ENCODE measurements at places on chromosomes 6 and 20.

GRCh38 chr6:31525932-31526591 lies 2.7 kb upstream of the MCCD1 start:
- no peak for DNase-seq

GRCh38 chr20:37552415-37552814 lies 24.7 kb upstream of the BLCAP start:
- DNase-seq = no peak

GRCh38 chr20:59118855-59119254 lies 44.8 kb upstream of the ZNF831 start:
- no peak for DNase-seq

DNA sequence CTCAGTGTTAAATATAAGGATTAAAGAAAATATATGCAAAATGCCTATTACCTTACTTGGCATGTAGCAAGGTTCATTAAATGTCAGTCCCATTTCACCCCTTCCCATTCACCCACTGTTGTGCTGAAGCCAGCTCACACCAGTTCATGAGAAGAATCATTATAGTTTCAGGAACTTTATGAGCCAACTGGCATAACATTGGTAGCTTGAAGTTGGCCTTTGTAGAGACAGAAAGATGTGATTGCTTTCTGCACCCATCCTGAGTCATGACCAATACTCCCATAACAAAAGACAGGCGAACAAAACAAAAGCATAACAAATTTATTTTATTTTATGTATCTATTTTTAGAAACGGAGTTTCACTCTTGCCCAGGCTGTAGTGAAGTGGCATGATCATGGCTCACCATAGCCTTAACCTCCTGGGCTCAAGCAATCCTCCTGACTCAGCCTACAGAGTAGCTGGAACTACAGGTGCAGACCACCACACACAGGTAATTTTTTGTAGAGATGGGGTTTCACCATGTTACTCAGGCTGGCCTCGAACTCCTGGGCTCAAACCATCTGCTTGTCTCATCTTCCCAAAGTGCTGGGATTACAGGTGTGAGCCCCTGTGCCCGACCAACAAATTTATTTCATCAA lies 17.6 kb upstream of the IER3 start:
- DNase-seq = no peak

GRCh38 chr6:87105823-87106222 lies 10.9 kb upstream of the CGA start:
- DNase-seq = no peak

- no peak for DNase-seq
Observed at GRCh38 chr20:20465252-20465651, 97.3 kb downstream of the INSM1 start.

DNA sequence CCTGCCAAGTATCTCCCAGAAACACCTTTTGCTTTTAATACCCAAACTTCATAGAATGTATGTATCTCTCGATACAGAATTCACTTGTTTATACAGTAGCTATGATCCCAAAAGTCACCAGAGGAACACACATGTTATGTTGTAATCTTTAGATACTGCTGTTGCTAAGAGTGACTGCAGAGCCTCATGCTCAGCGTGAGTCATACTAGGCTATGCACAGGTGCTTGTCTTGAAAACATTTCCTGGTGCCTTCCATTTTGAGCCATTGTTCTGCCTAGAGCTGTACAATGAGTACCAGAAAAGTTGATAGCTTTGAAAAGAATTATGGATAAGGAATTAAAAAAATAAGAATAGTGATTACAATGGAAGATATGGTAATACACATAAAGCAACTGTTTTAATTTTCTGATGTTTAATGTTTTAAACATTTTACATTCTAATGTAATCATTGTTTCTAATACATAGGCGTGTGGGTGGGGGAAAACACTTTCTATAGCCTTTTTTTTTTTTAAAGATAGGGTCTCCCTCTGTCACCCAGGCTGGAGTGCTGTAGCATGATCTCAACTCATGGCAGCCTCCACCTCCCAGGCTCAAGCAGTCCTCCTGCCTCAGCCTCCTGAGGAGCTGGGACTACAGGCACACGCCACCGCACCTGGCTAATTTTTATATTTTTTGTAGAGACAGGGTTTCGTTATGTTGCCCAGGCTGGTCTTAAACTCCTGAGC lies 79.4 kb downstream of the CD24 start:
- no peak for DNase-seq

- DNase-seq = no peak
Observed at GRCh38 chr6:76381612-76382011, 309.1 kb upstream of the IMPG1 start.

GRCh38 chr6:111485342-111485741 lies 2.3 kb upstream of the REV3L start:
- no peak for DNase-seq

- no peak for DNase-seq
Observed at GRCh38 chr20:62008643-62009183, 57.0 kb downstream of the TAF4 start.

DNA sequence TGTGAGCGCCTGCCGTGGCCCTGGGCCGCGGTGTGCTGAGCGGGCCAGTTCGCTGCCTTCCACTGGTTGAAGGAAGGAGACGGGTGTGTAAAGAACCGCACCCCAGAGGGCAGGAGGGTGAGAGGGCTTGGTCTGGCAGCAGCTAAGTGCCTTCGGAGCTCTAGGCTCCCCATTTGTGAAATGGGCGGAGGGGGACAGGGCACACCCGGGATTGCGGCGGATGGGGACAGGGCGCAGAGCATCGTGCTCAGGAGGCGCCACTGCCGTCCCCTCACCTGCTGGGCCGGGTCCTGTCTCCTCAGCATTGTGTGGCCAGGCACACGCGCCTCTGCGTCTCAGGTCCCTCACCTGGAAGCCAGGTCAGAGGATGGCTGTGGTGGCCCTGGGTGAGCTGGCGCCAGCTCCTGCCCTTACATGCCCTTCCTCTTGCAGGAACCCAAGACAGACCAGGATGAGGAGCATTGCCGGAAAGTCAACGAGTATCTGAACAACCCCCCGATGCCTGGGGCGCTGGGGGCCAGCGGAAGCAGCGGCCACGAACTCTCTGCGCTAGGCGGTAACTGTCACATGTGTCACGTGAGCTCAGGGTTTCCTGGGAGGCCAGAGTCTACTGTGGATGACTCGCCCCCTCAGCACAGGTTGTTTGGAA lies 3.1 kb downstream of the ADRM1 start:
- DNase-seq = no peak

GRCh38 chr6:154916857-154917256 lies 78.3 kb upstream of the TIAM2 start:
- DNase-seq = no peak

DNA sequence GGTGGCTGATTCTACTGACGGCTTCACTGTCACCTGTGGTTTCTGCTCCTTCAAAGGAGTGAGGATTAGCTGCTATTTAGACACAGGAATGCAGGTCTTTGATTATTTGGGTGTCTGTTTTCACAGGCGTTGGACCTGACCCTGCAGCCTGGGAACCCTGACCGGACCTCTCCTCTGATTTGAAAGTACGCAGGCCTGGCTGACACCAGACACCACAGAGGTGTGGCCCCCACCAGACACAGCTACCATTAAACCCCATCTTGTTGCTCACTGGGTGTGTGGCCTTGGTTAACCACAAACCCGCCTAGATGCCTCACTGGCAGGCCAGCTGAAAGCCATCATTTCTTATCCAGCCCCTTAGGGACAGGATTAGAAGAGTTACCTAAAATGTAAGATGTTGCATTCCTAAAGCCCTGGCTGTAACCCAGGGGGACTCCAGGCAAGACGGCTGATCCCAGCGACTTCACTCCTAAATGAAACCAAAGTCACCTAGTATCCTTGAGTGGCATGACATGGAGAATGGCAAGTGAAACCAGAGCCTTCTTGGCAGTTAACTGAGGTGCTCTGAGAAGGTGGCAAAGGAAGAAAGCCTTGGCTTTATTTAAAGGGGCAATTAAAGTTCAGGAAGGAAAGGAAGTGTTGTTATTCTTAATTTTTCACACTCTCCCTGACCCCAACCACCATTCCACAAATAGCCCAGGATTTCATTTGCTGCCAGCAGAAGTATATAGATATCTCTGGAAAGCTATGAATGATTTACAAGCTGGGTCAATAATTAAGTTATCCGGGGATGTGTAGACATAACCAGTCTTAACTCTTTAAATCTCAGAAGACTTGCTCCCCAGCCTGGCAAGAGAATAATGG lies 169.9 kb downstream of the QRSL1 start:
- DNase-seq = no peak

- no peak for DNase-seq
Observed at GRCh38 chr6:9089724-9090123, 654.4 kb upstream of the SLC35B3 start.

- DNase-seq = no peak
Observed at GRCh38 chr6:63014290-63014689, 197.0 kb upstream of the FKBP1C start.

DNA sequence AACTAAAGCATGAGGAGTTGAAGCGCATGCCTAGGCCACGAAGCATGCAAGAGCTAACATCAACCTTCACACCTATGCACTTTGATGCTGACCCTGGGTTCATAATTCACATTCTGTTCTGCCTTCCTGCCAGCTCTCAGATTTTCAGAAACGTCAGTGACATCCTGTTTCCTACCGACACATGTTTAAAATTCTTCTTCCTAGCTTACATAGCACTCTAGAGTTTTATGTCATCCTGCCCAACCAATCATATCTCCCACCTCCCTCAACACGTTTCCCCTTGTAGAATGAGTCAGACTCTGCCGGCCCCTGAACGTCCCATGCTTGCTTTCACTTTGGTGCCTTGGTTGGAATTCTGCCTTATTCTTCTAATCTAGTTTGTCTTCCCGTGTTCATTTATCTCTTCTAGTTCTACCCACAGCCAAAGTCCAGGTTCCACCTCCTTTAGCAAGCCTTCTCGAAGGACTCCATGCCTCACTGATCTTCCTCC lies 97.2 kb upstream of the MAP7 start:
- no peak for DNase-seq

- DNase-seq = no peak
Observed at GRCh38 chr6:127022302-127022701, 96.2 kb upstream of the RSPO3 start.

DNA sequence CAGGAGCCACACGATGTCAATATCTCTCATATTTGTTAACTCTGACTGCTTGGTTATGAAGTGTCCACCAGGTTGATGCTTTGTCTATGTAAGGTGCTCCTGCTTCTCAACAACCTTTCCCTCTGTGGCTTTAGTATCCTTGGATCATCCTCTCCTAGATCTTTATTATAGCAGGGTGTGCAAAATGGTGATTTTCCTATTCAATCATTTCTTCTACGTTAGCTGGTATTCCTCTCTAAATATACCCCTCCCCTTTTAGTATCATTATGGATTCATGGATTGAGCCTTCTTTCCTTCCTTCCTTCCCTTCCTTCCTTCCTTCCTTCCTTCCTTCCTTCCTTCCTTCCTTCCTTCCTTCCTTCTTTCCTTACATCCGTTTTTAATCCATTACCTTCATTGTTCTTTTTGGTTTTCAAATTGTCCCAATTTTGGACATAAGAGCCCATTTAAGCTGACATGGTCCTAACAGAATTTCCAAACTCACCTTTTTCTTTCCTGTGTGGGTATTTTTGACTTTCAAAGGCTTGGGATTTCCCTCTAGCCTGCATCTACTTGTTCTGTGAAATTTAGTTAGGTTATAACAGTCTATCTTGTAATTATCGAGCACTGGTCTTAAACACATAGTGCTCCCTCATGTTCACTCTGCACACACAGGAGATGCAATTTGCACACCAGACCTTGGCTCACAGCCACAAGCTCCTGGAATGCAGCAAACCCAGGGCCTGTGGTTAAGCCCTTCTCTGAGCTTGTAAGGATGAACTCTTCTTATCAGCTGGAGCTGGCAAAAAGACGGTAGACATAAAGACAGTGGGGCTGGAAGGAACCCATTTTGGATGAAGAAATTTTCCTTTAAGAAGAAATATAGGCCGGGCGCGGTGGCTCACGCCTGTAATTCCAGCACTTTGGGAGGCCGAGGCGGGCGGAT lies 109.9 kb downstream of the SLC24A3 start:
- no peak for DNase-seq

DNA sequence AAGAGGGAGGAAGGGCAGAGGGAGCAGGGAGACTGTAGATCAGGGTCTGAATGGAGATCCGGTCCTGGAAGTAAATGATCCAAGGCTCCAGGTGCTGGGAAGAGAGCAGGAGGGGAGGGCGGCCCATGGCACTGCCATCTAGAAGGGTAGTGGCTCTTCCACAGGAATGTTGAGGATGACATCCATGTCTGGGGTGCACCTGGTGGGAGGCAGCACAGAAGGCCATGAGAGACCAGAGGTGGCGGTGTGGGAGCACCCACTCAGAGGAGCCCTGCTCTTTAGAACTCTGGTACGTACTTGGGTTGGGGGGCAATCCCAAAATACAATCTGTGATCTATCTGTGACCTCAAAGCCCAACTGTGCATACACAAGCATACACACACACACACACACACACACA lies 13.5 kb downstream of the DEFB132 start:
- DNase-seq = no peak

DNA sequence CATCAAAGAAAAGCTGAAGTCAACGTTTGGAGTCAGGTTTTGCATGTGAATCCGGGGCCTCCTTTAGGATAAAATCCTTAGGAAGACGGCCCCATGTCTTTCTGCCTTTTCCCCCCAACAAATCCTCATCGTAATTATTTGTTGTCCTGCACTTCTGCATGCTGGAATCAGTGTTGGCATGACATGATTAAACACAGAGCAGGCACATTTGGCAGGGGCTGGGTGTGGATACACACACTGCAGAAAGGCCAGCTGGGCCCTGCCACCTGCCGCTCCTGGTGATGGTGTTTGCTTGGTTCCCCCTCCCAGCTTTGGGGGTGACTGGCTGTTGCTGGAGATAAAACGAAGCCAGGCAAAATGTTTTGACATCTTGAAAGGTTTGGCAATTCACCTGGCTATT lies 46.3 kb upstream of the FOXA2 start:
- DNase-seq = no peak

DNA sequence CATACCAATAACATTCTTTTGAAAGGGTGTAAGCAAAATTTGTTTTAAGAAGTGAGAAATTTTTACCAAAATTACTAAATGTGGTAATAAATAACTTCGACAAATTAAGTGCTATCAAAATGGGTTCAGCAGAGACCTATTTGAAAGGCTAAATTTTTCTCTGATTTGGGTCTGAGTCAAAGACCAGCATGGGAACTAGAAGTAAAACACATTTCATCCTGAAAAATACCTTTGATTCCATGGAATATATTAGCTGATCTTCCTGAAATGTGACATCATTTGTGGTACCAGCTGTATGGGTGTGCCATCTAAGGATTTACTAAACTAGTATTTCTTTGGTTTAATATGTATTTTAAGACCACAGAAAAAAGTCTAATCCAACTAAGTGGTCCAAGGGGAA lies 63.6 kb downstream of the BLOC1S5 start:
- DNase-seq = no peak

DNA sequence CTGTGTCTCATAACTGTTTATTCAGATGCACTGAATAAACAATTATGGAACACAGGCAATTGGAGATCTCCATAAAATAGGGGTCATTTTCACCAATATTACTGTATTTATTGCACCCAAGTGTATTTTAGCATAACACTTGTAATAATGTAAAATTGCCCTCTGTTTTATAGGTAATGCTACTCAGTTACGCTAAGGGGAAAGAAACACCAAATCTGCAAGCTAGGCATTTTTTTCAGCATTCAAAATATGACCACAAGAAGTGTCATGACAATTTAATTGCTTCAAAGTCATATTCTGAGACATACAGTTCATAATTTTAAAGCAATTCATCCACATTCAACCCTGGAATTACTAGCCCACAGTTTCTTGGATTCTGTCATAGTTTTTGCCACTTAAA lies 643.2 kb upstream of the NOX3 start:
- DNase-seq = no peak
